ENCODE measurements at places on chromosomes 16 and 17.

DNA sequence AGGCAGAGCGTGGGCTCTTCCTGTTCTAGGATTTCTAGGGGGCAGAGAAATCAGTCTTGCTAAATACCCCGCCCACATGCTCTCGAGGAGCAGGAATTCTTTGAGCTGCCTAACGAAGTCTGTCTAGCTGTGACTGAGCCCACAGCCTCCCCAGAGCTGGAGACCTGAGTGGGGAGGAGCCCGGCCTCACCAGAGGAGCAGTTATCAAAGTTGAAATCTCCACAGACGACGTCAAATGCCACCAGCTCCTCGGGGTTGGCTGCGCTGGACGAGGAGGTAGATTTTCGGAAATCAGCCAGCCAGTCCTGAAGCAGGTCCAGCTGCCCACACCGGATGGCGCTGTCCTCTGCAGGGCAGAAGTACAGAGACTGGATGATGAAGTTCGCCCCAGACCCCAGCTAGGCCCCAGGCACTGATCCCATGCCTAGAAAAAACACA is 53.8 kb downstream of the PRMT7 start:
- no peak for DNase-seq

GRCh38 chr17:7580604-7581575 is 1.5 kb downstream of the CD68 start:
- DNase-seq = no peak

DNA sequence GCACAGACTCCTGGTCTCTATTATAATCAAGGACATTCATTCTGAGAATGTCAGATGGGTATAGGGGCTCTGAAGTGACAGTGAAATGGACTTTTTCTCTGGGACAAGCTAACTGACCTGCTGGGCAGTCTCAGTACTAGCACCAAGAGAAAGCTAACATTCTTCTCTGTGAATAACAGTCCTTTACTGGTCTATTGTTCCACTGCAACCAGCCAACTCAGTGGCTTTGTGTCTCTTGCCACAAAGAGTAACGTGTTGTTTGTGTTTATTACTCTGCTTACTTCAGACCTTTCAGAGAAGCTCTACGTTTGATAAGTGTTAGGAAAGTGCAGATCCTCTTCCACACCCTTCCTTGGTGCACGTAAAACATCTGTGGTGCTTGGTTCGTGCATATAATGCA is 61.5 kb upstream of the BCAR1 start:
- DNase-seq = no peak

- no peak for DNase-seq
Measured at GRCh38 chr16:926715-927114, 44.1 kb downstream of the LMF1 start.

- DNase-seq = no peak
Measured at GRCh38 chr16:30760577-30761426, 1.1 kb downstream of the CFAP119 start.

DNA sequence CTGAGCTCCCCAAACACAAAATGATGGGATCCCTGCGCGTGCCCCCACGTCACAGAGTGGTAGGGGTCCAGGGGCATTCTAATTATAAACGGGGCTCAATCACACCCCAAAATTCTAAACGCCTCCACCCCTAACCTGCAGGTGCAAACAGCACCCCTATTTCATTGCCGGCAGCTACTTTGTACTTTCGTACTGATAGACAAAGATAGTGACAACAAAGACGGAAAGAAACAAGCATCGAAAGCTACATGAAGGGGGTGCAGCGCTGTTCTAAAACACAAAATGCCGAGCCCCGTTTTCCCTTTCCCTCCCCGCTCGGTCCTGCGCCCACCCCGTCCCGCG is 13.9 kb downstream of the MIS12 start:
- peak; percentile 19 for DNase-seq

- peak; percentile 26 for DNase-seq
Measured at GRCh38 chr16:56793492-56793891, 63.6 kb downstream of the NUP93 start.

GRCh38 chr17:32746280-32746679 is 130.6 kb downstream of the MYO1D start:
- DNase-seq = no peak

GRCh38 chr16:922051-922450 is 48.7 kb downstream of the LMF1 start:
- no peak for DNase-seq

- DNase-seq = no peak
Measured at GRCh38 chr17:39014795-39015545, 47.8 kb upstream of the FBXO47 start.

- no peak for DNase-seq
Measured at GRCh38 chr16:19874026-19874425, 10.6 kb downstream of the GPRC5B start.

GRCh38 chr16:4859900-4860255 is 12.6 kb downstream of the UBN1 start:
- DNase-seq = no peak

DNA sequence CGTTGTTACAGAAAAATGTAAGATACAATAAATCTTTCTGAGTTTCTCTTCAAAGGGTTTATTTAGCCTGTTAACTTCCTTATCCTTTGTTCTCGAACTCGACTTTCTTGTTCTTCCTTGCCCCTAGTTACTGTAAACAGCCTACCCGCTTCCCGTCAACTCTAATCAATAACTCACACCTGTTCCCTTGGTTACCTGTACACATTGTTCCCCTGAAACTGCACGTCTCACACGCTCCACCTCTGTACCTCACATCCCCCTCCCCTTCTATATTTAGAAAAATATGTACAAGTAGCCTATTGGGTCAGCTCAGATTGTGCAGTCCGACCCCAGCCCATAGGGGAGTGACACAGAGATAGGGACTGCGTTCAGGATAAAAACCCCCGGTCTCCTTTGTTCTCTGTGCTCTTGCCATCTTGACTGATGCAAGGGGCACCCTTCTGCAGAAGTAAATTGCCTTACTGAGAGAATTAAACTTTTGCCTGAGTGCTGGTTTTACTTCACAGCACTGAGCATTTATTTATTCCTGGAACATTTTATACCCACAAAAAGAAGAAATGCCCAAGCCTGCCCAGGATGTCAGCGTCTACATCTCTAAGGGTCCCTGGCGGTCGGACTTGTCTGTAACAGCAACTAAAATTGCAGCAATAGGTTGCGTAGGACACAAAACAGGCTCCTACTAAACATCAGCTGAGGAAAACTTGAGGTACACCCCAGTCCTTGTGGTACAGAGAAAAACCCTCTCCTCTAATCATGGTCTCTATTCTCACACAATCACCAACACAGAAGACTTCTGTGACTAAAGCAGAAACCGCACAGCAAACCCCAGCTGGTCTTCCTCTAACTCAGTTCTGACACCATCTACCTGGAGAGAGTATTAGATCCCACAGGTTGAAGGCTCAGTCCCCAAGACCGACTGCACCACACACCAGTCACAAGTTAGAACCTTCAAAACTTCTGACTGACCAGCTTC is 11.3 kb downstream of the WDR45B start:
- DNase-seq = peak; percentile 62

DNA sequence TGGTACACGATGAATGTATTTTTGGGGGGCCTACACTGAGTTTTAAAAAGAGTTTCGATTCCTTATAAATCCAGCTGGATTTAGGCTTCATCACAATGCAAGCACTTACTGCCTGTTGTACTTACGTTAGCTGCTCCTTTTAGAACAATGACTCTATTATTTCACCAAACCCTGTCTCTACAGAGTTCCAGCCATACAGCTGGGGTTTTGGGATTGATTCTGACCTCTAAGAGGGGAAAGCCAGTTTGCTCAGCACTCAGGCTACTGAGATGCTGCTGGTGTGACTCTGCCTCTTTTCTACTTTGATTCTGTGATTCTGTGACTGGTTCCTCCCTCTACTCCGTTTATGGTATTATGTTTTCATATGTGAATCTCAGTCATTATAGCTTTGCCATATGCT is 329.7 kb downstream of the ABCC12 start:
- DNase-seq = no peak

DNA sequence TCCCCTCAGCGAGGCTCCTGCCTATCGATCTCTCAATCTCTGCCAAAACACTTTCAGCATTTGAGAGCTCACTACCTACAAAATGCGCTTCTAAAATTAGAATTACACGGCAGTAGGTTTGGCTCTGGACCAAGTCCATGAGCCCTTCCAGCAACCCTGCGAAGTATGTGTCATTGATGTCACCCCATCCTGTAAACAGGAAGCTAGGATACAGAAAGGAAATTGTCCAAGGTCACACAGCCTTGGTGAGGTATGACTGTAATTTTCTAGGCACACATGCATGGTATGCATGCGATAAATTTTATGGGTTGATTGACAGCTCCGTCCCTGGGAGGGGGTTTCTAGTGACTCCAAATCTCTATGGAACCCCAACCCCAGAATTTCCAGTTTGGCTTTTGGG is 330.3 kb upstream of the CDH5 start:
- DNase-seq = no peak

- DNase-seq = no peak
Measured at GRCh38 chr16:23611936-23612335, 15.8 kb upstream of the NDUFAB1 start.

- no peak for DNase-seq
Measured at GRCh38 chr16:31010585-31011325, at the start of gene STX1B. TSS of gene STX1B (minus strand) at chr16:31010638. CDS start at chr16:31010396, 242 bp downstream.

DNA sequence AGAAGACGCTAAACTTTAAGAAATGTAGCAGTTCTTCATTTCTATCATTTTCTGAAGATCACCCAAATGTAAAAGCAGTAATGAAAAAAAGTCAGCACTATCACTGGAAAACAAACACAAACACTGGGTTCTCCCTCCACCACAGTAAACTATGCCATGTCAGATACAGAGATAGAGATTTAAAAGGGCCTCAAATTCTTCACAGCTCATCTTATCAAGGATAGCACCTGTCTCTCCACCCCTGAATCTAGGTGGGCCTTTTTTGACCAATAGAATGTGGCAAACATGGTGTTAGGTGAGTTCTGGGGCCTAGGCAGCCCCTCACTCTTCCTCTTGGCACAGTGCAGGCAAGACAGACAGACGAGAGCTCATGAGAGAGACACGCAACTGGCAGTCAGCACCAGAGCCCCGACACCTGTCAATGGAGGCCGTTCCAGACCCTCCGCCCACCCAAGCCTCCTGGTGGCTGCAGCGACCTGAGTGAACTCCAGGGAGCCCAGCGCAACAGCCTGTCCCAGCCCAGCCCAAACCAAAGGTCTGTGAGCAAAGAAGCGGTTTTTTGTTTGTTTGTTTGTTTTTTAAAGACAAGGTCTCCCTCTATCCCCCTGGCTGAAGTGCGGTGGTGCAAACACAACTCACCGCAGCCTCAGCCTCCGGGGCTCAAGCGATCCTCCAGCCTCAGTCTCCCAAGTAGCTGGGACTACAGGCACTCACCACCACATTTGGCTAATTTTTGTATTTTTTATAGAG is 79.8 kb downstream of the TBC1D16 start:
- no peak for DNase-seq

GRCh38 chr17:77572065-77572601 is 386.4 kb upstream of the TNRC6C start:
- DNase-seq = peak; percentile 31

GRCh38 chr17:12579288-12579687 is 86.4 kb upstream of the MYOCD start:
- DNase-seq = peak; percentile 50

GRCh38 chr16:31344712-31345111 is 10.3 kb upstream of the ITGAX start:
- no peak for DNase-seq

DNA sequence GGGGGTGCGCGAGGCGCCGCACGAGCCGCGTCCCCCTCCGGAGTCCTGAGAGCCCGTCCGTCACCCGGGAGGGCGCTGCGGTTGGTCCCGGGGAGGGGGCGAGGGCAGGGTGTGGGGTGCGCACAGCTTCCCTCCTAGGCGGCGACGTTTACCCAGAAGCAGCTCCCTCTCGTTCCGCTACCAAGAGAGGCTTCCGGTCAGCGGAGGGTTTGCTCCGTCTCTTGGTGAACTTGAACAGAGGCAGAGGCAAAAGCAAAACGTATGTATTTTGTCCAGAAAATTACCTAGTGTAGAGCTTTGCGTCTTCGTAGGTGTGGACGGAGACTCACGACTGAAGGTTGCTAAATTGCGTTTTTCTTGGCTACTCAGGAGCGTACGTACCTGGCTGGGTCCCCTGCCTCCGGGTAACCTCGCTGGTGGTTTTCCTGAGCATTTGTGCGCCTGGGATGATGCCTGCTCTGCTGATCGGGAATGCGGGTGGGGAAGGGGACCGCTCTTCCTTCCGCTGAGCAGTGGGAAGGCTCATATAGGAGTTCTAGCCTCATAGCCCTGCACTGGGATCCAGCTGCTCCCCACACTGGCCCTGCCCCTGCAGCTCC is 833 bp downstream of the WSCD1 start:
- no peak for DNase-seq

DNA sequence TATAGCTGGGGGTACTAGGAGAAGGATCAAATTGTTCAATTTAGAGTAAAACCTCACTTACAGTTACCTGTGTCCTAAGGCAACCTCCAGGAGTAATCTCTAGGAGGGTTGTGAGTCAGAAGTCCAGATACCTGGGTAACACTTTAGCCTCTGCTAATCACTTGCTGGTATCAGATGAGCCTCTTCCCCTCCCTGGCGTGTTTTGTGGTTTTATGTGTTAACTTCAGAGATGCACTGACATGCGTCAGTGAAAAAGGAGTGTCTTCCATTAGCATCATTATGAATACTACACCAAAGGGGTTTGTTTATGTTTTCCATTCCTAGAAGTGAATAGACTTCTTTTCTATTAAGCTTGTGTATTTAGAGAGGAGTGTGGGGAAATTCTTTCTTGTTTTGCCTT is 208.2 kb downstream of the FTO start:
- DNase-seq = no peak

GRCh38 chr16:84040823-84041820 is 1.5 kb downstream of the SLC38A8 start:
- no peak for DNase-seq

- peak; percentile 59 for DNase-seq
Measured at GRCh38 chr16:14446796-14447195, 183.3 kb downstream of the PARN start.

GRCh38 chr17:67440277-67441051 is 63.4 kb downstream of the PITPNC1 start:
- DNase-seq = no peak

DNA sequence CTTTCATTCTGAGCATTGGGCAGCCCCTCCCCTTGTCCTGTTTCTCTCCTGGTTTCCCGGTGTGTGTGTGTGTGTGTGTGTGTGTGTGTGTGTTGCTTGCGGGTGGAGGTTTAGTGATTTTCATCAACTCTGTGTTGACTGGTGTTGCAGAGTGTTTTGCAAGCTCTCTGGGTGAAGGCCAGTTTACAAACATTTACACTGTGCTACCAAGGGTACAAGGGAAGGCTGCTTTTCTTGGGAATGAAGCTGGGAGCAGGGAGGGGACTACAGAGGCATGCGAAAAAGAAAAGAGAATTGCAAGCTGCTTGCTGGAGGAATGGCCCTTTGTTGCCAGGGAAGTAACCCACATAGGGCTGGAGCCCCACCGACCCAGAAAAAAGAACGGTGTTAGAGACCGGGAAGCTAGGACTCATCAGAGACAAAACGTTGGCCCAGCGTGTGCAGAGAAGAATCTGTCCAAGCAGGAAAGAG is 29.6 kb downstream of the HS3ST3B1 start:
- DNase-seq = no peak

GRCh38 chr17:74754832-74755231 is 6.4 kb downstream of the NHERF1 start:
- no peak for DNase-seq

GRCh38 chr17:72075995-72076677 is 44.7 kb upstream of the SOX9 start:
- DNase-seq = no peak

GRCh38 chr17:21375757-21376080 is 438 bp upstream of the KCNJ12 start:
- DNase-seq = no peak

- DNase-seq = no peak
Measured at GRCh38 chr17:20072692-20072992, 63.5 kb downstream of the SPECC1 start.

All from umbilical cord (tissue), 2 donors.